HCEC 1CT (cell line): ENCODE measurements at places on chromosomes 5 and 9.

GRCh38 chr5:29230591-29230990 is 1962.9 kb upstream of the CDH6 start:
- DNase-seq = no peak

DNA sequence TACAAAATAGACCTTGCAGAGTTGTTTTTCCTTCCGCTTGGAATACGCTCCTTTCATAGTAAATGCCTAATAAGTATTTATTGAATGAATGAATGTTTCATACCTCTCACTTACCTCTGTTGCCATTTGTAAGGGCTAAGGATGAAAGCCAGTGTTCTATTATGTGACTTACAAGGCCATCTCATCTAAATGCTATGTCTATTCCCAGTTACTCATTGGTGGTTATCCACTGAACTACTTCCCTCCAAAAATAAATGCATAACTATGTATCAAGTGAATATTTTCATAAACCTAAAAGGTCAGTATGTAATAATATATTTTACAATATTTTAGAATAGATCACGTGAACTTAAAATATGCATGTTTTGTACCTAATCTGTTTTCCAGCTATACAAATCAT is 670.5 kb upstream of the RGMB start:
- DNase-seq = peak; percentile 45

- no peak for DNase-seq
These were observed 37.3 kb downstream of the ARHGEF28 start for GRCh38 chr5:73663161-73663859.

- no peak for DNase-seq
These were observed 42.8 kb downstream of the VLDLR start for GRCh38 chr9:2664174-2665065.

GRCh38 chr5:137072361-137073115 is 426.6 kb downstream of the SPOCK1 start:
- DNase-seq = no peak

- no peak for DNase-seq
These were observed 202.1 kb downstream of the IRX2 start for GRCh38 chr5:2549354-2549753.

- DNase-seq = no peak
These were observed 212.3 kb downstream of the TRIM36 start for GRCh38 chr5:114957384-114957783.

GRCh38 chr5:1748271-1748670 is 51.4 kb downstream of the MRPL36 start:
- no peak for DNase-seq

GRCh38 chr5:95220381-95220780 is 64.5 kb downstream of the MCTP1 start:
- DNase-seq = no peak

DNA sequence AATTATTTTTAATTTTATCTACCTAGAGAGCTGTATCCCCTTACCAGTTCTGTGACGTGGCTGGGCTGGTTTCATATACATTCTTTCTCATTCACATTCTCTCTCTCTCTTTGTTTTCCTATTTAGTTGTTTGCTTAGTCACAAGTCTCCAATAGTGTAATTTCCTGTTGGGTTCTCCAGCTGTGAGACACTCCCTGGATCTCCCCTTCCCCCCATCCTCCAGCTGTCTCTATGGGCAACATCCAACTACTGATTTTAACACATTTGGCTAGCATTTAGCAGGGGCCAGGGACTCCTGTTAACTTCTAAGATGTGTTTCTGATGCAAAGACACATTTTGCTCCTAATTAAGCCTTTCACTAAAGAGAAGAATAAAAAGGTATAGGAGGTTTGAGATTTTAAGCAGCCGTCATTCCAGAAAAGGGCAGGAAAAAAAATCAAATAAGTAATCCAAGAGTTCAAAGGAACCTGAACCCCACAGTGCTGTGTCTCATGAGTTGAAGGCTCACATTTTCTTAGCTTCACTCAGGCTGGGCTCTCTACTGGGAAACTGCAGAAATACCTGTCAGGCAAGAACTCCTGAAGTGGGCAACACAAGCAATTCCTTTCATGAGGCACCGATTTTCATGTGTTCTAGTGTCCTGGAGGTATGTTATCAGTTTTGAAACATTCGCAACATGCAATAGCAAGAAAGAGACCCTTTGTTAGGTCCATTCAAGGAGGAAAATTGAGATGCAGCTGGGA is 198.7 kb upstream of the C9orf72 start:
- DNase-seq = no peak

- no peak for DNase-seq
These were observed 455.2 kb downstream of the DTWD2 start for GRCh38 chr5:118533156-118533555.

GRCh38 chr5:9302218-9302617 is 243.7 kb downstream of the SEMA5A start:
- peak; percentile 40 for DNase-seq

- DNase-seq = no peak
These were observed 6.6 kb downstream of the CWC27 start for GRCh38 chr5:64775291-64775690.

DNA sequence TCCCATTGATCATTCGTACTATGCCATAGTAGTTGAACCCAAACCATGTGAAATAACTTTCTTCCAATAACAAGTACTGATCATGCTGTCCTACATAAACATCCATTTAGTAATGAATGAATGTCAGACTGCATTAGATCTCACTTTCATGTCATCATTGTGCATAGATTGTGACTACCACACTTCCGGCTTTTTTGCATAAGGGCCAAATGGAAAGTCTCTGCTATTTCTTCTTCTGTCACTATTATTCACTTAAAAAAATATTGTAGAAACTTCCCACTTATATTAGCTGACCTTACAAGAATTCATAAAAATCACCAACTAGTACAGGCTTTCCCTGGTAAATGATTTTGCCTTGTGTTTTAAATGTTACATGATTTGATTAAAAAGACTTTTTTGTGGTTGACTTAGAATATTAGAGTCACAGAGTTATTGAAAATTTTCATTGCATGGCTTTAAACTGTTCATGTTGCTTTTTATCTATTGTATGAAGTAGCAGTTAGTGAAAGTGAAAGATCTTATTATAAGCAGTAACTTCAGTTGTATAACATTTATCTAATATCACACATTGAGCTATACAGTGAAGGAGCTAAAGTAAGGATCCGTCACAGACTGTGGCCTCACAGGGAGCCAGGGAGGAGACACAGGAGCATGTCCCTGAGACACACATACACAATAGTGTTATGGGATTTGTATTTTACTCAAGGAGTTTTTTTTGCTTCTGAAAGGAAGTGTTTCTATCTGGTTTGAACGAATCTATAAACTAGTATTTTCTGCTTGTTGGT is 33.9 kb downstream of the LMNB1 start:
- no peak for DNase-seq

DNA sequence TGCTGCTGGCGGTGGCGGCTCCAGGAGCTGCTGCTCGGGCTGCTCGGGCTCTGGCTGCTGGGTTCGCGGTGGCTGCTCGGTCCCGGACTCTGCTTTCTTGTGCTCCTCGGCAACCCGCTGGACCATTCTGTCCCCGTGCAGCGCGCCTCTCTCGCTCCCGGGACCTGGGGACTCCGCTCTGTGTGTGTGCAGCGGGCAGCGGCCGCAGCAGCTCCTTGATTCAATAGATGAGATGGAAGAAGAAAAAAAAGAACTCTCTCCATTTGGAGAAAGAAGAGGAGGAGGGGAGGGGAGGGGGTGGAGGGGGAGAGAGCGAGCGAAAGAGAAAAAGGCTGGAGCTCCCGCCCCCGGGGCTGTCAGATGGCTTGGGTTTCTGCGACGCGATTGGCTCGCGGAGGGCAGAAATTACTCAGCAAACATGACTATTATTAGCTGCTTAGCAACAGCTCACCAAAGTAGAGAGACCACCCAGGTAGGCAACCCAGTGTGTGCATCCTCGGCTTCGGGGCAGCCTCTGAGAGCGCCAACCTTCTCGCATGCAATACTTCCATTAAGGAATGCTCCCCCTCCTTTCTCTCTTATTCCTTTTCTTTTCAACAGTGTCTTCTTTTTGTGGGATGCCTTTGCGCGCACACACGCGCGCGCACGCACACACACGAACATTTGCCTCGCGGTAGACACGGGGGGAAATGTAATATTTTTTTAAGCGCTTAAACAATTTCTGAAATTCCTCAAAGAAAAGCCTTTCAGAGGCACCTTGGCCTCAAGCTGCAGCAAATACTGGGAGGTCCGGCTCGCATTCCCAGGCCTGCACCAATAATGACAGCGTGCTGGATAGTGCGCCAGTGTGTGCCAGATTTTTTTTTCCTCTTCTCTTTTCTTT is 7.6 kb downstream of the PTCH1 start:
- peak; percentile 88 for DNase-seq

GRCh38 chr9:94212091-94212490 is 47.0 kb upstream of the ZNF169 start:
- no peak for DNase-seq

DNA sequence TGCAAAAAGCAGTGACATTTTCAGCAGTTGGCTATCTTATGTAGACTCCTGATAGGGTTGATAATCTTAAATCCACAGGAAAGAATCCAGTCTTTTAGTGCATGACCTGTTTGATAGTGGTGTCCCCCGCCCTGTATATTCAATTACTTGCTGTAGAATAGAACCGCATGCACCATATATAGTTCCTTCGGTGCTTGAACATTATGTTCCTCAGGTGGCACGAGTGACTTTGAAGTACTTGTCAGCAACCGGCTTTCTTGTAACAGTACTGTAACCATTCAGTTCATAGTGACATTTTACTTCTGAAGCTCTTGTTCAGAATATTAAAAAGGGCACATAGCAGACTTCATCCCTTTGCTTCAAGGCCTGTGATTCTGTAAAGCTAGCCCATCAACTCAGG is 163.2 kb upstream of the KLF9 start:
- DNase-seq = no peak

- DNase-seq = no peak
These were observed 22.2 kb downstream of the OLFM1 start for GRCh38 chr9:135109650-135110049.

- DNase-seq = peak; percentile 53
These were observed 123.5 kb downstream of the SCAMP1 start for GRCh38 chr5:78483809-78484521.

DNA sequence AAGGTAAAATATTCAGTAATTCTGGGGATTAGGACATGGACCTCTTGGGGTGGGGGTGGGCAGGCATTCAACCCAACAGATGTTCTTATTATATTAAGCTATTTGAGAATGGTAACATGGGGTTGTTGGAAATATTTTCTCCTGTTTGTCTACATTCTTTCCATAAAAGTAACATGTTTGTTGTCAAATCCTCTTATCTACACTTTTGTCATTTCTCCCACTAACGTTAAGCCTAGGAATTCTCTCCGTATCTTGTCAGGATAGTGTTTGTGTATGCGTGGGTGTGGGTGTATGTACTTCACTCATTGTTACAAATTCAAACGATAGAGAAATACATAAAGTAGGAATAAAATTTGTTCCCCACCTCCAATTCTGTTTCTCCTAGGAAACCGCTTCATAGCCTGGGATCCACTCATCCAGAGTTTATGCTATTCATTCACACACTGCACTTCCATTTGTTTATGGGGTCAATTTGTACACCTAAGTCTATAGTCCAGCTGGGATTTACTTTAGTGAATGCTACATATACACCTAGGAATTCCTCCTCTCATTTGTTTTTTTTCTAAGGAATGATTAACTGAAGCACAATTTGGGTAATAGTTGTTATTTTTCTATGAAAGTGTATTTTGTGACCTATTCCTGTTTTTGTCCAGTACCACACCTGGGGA is 216.8 kb downstream of the DCP2 start:
- DNase-seq = no peak

GRCh38 chr5:114504560-114504959 is 142.7 kb downstream of the KCNN2 start:
- DNase-seq = no peak

GRCh38 chr5:27316271-27316650 is 277.9 kb upstream of the CDH9 start:
- peak; percentile 81 for DNase-seq

DNA sequence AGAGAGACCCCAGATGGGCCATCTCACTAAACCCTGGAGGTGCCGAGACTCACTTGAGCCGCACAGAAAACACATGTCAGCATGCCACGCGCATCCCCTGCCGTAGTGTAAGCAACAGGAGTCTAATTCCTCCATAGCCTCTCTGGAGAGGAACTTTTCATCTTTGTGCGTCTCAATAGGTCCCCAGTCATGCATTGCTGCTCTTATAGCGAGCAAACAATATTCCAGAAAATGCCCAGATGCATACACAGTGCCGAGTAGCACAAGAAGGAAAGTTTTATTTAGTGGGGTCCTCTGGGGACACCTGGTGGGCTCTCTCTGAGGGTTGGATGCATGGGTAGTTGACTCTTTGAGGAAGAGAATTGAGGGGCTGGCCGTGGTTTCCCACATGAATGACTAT is 97.9 kb upstream of the DAP start:
- DNase-seq = no peak

DNA sequence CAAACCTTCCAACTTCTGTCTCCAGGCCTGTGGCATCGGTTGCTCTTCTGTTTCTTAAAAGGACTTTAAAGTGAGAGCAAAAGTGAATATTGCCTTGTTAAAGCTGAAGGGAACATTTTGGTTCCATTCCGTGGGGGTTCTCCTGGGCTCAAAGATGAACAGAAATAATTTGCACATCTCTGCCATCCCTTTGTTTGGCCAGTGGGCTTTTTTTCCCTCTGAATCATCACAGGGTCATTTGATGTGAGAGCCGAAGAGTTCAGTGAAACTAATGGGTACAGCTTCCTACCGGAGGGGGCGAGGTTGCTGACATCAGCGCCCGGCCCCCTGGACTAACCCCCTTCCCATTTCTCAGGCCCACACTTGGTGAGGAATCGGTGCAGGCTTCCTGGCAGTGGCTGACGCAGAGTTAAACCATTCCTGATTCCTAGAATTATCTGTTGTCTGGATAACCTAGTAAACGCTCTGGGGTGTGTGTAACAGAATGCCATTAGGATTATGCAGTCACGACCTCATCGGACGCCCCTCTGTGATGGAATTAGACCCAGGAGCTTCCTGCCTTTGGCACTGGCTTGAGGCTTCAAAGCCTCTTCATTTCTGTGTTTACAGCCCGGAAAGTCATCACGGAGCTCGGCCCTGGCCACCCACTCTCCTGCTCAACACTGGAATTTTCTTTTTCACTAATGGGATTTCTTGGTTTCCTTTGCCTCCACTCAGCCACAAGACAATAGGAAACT is 61.6 kb upstream of the RPL26L1 start:
- DNase-seq = peak; percentile 71

DNA sequence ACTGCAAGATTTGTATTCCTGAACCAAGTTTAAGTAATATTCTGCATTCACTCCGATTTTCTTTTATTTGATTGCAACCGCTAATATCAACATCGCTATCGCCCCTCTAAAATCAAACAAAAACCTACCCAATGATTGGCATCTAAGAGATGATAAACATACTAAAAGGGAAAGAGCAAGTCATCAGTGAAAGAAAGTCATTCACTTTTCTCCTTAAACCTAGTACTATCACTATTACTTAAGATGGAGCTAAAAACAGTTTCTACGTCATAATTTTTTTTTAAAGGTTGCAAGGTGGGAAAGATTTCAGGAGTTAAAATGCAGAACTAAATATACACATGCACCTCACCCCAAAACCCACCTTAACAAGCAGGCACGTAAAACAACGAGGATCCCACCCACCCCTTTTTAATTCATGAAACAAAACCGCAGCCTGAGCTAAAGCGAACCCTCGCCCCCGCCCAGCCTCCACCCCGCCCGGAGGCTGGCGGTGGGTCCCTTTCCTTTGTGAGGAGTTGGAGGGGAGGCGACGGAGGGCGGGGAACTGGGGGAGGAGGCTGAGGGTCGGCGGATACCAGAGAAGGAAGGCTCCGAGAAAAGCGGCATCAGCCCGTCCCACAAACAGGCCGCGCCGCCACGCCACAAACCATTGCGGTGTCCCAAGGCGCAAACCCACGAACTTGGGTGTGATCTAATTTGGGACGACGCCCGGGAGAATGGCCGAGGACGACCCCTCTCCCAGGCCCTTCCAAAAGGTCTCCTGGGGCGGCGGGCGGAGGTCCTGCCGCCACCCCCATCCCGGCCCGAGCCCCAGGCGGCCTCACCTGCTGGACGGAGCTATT is 861 bp downstream of the UBQLN1 start:
- peak; percentile 11 for DNase-seq
